Activated T-cell treated with anti-CD3 and anti-CD28 coated beads for 1 hour (primary cell): ENCODE measurements at places on chromosomes 4 and X.

DNA sequence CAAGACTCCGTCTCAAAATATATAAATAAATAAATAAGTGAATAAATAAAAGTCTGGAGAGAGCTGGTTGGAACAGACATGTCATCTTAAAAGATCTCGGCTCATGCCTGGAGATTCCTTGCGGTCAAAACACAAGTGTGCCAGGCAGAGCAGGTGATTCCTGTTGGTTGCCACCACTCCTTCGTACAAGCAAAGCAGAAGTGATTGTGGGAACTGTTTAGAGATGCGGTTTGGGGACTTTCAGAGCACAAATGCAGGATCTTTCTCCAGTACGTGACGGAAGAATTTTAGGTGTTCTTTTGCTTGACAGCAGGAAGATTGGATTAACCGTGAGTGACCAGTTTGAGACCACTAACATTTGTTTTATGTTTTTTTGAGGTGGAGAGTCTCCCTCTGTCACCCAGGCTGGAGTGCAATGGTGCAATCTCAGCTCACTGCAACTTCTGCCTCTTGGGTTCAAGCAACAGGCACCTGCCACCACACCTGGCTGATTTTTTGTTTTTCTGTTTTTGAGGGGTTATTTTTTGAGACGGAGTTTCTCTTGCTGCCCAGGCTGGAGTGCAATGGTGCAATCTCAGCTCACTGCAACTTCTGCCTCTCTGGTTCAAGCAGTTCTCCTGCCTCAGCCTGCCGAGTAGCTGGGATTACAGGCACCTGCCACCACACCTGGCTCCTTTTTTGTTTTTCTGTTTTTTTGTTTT, 2.8 kb upstream of the CRLF2 start:
- DNase-seq: no peak

DNA sequence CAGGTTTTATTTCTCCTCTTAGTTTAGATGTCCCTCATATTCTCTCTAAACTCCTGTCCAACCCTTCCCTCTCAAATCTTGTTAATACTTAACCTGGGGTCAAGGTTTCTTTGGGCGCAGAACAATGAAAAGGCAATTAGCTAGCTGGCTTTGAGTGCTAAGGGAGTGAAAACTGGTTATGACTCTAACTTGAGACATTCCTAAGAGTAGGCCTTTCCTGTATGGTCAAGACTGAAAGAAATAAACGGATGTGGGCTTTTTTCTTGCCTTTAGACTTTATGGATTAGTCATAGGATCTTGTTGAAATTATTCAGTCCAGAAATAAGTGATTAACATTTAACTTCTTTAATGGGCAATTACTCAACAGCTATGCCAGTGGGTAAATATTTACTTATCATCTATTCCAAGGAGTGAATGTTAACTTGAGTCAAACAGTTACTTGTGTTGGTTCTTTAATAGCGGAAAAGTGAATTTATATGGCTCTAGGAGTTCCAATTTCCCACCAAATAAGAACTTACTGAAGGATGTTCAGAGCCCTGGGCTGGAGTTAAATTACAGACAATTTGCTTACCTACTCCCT, 141.7 kb upstream of the SCML1 start:
- DNase-seq: no peak

GRCh38 chrX:101957174-101957573, 25.3 kb upstream of the ZMAT1 start:
- no peak for DNase-seq

GRCh38 chr4:26402458-26402857, 81.6 kb downstream of the RBPJ start:
- DNase-seq: no peak

GRCh38 chrX:119467842-119468550, at the start of gene SLC25A5:
Gene SLC25A5 (plus strand): TSS chrX:119468444. CDS start chrX:119468516, 72 bp downstream.
- peak; percentile 68 for DNase-seq

GRCh38 chrX:12567857-12568256, 223.4 kb upstream of the PRPS2 start:
- no peak for DNase-seq

GRCh38 chr4:153748378-153748777, 11.4 kb downstream of the RNF175 start:
- DNase-seq: no peak

GRCh38 chr4:55162396-55162795, 37.0 kb upstream of the KDR start:
- DNase-seq: no peak
